ENCODE measurements at places on chromosomes 11 and 22.

DNA sequence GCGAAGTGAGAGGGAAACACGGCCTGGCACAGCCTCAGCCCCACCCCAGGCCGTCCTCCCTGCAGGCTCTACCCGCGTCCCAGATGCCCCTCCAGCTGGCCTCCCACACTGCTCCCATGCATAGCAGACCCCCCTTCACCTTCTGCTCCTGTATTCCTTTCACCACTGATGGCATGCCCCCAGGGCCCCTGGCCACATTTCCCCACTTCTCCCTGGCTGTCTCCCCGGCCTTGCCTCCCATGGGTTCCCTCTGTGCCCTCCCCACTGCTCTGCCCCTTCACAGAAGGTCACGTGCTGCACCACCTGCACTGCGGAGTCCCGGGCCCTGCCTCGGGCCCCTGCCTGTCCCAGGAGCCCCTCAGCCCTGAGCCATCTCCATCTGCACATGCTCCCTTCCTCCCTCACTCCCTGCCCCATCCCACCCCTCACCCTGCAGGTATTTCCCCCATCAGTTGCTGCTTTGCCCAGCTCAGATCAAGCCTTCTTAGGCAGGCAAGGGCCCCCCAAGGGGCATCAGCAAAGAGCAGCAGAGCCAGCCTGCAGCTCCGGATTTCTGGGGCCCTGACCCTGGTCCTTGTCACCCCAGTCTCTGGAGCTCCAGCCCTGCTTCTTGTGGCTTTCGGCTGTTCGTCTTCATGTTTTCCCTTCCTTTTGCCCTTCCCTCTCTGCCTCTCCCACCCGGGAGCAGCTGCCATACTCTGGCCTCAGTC, 46.4 kb downstream of the GAB4 start:
- DNase-seq: no peak

- no peak for DNase-seq
Observed at GRCh38 chr22:35491908-35492380, 48.7 kb upstream of the RASD2 start.

DNA sequence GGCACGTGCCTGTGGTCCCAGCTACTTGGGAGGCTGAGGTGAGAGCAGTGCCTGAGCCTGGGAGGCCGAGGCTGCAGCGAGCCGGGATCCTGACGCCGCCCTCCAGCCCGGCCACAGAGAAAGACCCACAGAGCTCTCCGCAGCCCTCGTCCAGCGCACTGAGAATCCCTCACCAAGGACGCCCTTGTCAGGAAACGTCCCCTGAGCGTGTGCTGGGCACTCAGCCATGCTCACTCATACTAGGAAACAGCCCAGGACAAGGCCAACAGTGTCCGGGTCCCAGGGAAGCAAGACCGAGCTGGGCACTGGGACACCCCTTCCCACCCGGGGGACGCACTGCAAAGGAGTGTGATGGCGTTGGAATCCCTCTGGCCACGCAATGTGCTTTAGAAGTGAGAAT, 14.5 kb downstream of the DEAF1 start:
- DNase-seq: no peak

- DNase-seq: no peak
Observed at GRCh38 chr11:94678901-94679300, 89.3 kb upstream of the AMOTL1 start.

GRCh38 chr11:62431171-62431901, 12.5 kb downstream of the SCGB1A1 start:
- no peak for DNase-seq

GRCh38 chr11:27120211-27120610, 79.6 kb downstream of the BBOX1 start:
- no peak for DNase-seq

DNA sequence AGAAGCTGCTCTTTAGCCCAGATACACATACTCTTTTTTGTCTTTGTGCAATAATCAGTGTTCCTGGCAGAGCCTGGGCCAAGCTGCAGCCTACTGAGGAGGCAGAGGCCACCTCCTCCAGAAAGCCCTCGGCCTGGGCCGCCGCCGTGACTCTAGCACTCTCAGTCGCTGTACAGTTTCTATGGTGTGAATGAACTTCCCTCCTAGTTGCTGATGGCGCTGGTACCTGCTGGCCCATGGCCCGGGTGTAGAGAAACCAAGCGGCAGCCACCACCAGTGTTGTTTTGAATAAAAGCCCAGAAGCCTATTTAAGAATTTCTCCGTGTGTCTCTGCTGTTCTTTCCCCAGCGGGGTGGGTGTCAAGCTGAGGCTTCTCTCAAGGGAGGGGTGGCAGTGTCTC, 118.9 kb downstream of the CACNA1I start:
- no peak for DNase-seq

GRCh38 chr11:114239753-114240161, 56.4 kb upstream of the NNMT start:
- no peak for DNase-seq

GRCh38 chr22:44496844-44497217, 1.2 kb downstream of the RTL6 start:
- no peak for DNase-seq

DNA sequence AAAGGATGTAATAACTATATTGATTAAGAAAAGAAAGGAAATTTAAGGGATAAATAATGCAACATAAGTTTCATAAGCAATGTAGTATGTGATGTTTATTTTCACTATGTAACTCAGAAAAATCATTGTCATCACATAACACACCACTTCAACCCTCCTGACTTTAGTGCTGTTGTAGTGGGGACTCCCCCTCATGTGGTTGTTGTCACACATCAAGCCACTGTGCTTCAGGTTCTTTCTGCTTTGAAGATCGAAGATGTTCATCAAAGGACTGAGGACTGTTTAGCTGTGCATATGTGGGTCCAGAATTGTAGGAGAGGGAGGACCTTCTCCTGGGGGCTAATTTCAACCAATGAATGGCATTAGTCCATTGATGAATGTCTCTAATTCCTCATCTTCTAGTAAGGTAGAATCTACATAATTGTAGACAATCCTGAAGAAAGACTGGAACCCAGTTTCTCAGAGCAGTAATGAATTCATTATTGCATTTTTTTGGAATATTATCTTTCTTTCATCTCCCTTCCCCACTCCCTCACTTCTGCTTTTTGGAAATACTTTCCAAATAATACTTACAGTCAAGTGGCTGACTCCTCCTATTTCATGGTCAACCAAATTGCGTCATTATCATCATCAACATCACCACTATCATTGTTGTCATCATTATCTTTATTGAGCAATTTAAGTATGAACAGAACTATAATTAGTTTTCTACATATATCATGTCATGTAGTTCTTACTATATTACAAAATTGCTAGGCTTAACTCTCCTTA, 9.8 kb upstream of the CARD16 start:
- DNase-seq: no peak
